ENCODE measurements at places on chromosomes 5 and 9.
A peak's percentile ranks its signal among the peaks of the same experiment; 100 is the strongest.

DNA sequence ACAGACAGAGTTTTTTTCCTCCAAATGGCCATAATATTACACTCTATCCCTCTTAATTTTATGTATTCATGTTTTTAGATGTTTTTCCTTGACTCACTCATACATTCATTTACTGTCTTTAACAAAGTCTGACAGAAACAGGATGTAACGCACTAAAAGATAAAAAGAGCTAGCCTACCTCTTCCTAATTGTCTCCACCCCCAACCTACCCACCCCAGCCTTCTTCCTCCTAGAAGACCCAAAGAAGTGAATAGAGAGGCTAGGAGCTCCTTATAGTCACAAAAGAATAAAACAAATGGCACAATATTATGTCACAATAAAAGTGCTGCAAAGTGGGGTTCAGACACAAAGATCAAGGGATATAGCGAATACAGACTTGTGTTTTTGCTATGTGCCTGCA, 719 bp downstream of the NOL8 start:
- DNase-seq: no peak

DNA sequence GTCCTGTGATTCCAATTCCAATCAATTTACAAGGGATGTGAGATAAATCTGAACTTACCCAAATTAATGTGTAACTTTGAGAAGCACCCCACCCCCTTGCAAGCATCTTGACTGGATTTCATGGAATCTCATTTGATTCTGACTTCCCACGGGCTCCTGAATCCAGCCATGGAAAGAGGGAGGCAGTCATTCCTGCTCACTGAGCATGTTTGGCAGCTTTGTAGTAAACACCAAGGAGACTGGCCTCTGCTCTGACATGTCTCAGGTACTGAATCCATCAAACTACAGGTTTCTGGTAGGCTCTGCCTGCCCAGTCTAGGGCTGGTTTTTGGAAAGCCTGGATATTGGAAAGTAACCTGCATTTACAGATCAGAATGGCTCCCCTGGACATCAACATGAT, 357.6 kb downstream of the ARHGEF28 start:
- DNase-seq: no peak

DNA sequence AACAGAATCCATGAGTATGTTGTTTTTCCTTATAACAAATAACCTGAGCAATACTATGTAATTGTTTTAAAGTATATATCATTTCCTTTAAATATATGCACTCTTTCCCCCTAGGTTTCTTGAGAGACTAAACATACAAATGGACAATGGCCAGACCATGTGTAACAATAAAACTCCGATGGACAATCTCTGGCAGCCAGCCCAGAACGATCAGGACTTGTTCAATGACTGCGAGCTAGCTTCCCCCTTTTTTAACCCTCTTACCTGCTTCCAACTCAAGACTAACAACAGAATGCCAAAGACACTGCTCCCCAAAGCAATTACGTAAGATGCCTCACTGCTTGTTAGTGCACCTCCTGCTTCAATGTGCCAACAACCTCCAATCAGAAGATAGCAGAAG, 94.9 kb downstream of the HTR4 start:
- DNase-seq: no peak

- DNase-seq: no peak
Observed at GRCh38 chr9:69548681-69549080, 123.5 kb downstream of the APBA1 start.

GRCh38 chr9:4246969-4247368, 52.9 kb downstream of the GLIS3 start:
- DNase-seq: no peak

DNA sequence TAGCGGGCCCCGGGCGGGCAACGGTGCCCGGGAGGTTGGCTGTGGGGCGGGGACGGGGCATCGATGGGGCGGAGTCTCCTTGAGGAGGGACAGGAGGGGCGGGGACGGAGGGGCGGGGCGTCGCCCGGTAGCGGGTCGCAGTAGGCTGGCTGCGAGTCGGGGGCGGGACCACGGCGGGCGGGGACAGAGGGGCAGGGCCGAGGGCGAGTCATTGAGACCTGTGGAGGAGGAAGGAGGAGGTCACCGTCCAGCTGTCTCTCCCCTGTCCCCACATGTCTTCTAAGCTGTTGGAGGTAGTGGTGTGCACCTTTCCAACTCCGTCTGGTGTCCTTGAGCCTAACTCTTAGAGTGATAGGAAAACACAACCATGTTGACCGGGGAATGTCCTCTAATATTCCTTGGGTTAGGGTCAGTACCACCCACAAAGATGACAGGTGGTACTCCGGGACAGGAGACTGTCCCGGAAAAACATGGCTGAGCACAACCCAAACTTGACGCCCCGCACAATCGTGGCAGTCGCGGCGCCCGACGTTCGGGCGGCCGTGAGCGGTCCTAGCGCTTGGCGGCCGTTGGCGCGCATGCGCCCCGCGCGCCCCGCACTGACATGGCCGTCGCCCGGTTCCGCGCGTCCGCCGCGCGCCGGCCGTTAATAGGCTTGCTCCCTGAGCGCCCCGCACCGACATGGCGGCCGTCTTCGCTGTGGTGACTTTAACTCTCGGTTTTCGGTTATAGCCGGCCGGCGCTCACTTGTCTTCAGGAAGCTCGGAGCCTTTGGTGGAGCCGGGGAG, at the start of the genes CRAT and PTPA:
TSS of gene CRAT (minus strand) at position 54 of the 788 bp plus-strand sequence. CDS start 284 bp downstream, outside the sequence.
TSS of gene PTPA (plus strand) at position 676 of the 788 bp plus-strand sequence. CDS start 186 bp downstream, outside the sequence.
- DNase-seq: peak; percentile 90

- no peak for DNase-seq
Observed at GRCh38 chr9:34179213-34180136, 632 bp downstream of the UBAP1 start.

GRCh38 chr5:174022384-174023095, 23.0 kb upstream of the NSG2 start:
- DNase-seq: no peak

DNA sequence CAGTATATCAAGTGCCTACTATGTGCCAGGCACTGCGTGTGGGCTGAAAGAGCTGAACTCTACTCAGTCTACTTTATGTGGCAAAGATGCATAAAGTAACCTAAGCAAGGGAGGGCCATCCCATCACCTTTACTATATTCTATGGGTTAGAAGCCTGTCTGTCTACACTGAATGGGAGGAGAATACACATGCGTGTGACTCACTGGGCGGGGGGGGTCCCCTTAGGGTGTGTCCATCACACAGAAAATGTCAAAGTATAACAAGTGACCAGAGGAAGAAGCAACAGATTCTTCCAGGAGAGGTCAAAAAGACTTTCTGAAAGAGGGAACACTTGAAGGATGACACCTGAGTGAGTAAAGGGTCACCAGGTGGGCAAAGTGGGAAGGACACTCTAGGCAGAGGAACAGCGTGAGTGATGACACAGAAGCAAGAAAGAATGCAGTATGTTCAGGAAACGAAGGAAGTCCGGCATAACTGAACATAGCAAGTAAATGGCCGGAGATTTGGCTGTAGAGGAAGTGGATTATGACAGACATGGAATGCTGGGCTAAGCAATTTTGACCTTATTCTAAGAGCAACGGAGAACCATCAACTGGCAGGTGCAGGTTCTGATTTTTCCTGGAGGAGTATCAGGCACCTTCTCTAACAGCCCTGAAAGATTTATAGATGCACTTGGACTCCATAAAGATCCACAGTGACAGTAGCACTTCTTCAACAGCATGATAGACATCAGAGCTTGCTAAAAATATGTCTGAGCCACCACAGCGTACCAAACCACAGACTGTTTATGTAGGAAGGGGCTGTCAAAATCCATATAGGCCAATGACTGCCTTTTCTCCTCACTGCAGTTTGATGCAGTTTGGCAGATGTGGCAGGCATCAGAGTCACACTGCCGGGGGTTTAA, 8.0 kb upstream of the WHRN start:
- DNase-seq: no peak

GRCh38 chr5:135823881-135824280, 10.6 kb upstream of the SLC25A48 start:
- no peak for DNase-seq

DNA sequence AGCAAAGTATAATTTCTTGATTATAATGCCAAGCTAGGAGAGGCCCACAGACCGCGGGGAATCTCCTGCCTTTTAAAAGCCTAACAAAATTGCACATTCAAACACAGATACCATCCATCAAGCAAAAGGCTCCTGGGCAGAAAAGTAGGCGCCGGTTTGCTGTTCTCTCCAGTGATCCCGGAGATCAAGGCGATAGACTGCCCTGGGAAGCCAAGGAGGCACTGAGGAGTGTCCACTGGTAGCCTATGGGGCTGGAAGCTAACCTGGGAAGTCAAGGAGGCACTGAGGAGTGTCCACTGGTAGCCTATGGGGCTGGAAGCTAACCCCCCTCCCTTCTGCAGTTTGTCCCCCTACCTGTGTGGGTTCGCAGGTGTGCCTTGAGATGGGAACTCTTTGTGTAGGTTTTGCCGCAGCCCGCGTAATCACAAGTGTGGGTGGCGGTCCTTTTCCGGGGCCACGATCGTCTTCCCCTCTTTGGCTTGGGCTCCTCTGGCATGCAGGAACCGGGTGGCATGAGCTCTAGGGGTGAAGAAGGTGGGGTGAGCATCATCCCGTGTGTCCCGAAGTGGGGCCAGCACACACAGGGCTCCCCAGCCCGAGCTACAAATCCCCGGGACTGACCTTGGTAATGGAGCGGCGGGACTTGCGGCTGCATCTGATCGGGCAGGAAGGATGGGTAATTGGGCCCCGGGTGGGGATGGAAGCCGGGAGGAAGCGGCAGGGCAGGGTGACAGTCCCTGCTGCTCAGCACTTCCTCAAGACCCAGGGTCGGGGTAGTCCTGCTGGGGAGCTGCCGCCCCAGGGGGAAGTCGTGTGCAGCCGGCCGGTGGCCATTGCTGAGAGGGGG, 2.7 kb downstream of the KLF4 start:
- no peak for DNase-seq

DNA sequence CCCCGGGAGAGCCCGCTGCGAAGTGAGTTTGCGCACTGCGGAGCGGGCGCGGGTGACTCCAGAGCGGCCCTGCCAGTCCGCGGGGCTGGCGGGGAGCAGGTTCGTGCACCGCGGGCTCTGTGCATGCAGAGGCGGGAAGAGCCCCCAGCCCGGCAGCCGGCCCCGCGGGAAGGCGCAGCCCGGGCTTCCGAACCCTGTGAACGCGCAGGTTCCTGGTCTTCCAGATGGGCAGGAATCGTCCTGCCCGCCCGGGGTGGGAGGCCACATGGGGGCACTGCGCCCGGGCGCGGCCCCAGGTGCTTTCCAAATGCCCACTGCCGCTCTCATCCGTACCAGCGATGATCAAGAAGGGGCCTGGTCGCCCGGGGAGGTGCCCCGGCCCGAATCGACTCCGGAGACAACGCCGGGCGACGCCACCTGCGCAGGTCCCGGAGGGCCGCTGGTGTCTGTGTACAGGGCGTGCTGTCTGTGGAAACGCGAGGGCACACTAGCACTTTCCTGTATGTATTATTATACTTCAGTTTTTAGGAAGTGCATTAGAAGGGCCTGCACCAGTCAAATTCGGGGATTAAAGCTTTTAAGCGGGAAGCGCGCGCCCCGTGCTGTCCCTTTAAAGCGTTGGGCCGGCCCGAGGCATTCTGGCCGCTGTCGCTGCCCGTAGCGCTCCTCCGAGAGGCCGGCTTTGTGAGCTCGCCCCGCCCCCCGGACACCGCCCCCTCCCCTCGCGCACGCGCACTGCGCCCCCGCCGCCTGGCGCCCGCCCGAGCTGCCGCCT, at the start of gene WDR5:
TSS of gene WDR5 (plus strand) at position 740 of the 775 bp plus-strand sequence. CDS start 3,796 bp downstream, outside the sequence.
- DNase-seq: peak; percentile 79

DNA sequence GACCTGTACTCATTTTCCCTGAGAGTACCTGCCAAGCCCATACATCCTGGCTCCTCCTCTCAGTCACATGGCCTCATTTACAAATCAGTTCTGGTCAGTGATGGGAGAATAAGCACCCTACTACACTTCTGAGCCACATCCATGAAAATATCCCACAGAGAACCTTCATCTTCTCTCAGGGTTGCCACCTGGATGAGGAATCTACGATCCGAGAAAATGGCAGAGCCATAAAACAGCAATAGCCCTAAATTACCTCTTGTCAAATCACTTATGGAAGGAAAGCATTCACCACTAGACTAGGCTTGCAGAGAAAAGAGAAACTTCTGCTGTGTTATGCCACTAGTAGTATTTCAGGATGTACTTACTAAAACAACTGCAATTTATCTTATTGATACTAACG, 324.8 kb downstream of the BNC2 start:
- DNase-seq: no peak

GRCh38 chr5:41418220-41419031, 92.0 kb downstream of the PLCXD3 start:
- no peak for DNase-seq

GRCh38 chr9:16406526-16407225, 463.8 kb downstream of the BNC2 start:
- no peak for DNase-seq

- DNase-seq: no peak
Observed at GRCh38 chr5:132010989-132011621, 353 bp downstream of the ACSL6 start.

GRCh38 chr5:64532212-64532611, 26.4 kb downstream of the RGS7BP start:
- no peak for DNase-seq

- no peak for DNase-seq
Observed at GRCh38 chr5:65721050-65721719, 724 bp downstream of the SGTB start.

GRCh38 chr5:82405618-82406204, 127.6 kb upstream of the RPS23 start:
- DNase-seq: no peak

DNA sequence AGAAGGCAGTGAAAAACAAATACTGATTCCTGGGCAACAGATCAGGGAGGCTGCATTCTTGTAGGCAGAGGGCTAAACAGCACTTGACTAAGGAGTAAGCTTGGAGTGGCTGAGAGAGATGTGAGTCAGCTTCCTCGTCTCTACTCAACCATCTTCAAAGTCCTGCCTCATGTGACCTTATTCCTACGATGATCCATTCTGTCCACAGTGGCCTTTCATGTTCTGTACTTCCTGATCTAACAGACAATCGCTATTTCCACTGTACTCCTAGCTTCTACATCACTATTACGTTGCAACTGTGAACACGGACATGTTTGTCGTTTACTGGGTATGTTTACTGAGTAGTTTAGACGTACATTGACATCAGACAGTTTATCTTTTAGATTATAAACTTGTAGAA, 365.4 kb downstream of the ARL15 start:
- DNase-seq: no peak

- no peak for DNase-seq
Observed at GRCh38 chr5:148532969-148533670, 121.2 kb downstream of the HTR4 start.

DNA sequence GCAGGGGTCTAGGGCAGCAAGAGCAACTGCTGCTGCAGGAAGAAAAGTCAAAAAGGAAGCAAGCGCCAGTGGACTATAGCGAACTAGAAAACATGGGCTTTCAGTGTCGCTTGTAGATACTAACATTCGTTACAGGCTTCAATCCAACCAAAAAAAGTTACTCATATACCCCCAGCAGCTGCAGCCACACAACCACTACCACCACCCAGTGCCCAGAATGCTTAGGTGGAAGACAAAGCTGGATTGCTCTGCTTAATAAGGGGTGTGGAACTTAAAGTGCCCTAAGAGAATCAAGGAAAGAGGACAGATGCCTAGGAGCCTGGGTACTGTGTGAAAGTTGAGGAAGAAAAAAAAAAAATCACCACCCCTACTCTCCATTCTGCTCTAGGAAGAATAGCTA, 203.6 kb downstream of the ELAVL2 start:
- DNase-seq: no peak

Data from stimulated activated CD8-positive, alpha-beta memory T cell treated with anti-CD3 and anti-CD28 coated beads, Interleukin-15, amount 100 ng/mL, for 4 hours (primary cell).